ENCODE measurements at places on chromosomes 2 and 18.

- DNase-seq, result no peak
These were observed 146.0 kb downstream of the MYO1B start for GRCh38 chr2:191391171-191391570.

GRCh38 chr2:240208631-240209211 is 68.3 kb upstream of the OTOS start:
- no peak for DNase-seq

DNA sequence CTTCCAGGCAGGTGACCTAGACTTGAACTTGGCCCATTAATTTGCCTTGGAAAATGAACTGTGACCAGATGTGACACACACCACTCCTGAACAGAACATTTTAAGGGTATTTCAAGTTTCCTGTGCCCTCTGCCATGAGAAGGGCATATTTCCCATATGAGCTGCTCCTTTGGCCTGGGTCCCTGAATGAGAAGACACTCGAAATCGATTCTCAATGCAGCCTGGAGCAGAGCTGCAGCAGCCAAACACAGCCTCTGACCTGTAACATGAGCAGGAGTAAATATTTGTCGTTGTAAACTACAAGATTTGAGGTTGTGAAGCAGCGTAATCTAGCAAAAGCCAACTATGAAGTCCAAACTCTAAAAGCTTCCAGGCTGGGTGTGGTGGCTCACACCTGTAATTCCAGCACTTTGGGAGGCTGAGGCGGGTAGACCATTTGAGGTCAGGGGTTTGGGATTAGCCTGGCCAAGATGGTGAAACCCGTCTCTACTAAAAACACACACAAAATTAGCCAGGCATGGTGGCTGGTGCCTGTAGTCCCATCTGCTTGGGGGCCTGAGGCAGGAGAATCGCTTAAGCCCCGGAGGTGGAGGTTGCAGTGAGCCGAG is 30.1 kb upstream of the SOS1 start:
- DNase-seq, result no peak

DNA sequence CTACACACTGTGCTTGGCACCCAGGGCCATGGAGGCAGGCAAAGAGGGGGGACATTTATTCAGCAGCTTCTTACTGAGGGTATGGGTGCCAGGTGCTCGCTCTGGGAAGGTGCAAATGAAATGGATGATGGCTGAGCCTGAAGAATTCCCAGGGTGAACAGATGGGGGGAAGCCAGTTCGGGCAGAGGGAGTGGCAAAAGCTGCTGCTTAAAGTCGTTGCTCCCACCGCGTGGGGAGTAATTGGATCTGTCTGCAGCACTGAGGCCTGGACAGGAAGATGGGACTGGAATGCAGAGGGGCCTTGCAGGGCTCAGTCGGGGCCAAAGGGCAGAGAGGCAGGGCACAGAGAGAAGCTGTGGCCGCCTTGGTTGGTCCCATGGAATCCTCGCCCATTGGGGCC is 51.2 kb downstream of the NEDD4L start:
- no peak for DNase-seq

- no peak for DNase-seq
These were observed 33.9 kb upstream of the DARS1 start for GRCh38 chr2:136019306-136019705.

GRCh38 chr2:46438794-46439193 is 40.6 kb upstream of the TMEM247 start:
- no peak for DNase-seq

DNA sequence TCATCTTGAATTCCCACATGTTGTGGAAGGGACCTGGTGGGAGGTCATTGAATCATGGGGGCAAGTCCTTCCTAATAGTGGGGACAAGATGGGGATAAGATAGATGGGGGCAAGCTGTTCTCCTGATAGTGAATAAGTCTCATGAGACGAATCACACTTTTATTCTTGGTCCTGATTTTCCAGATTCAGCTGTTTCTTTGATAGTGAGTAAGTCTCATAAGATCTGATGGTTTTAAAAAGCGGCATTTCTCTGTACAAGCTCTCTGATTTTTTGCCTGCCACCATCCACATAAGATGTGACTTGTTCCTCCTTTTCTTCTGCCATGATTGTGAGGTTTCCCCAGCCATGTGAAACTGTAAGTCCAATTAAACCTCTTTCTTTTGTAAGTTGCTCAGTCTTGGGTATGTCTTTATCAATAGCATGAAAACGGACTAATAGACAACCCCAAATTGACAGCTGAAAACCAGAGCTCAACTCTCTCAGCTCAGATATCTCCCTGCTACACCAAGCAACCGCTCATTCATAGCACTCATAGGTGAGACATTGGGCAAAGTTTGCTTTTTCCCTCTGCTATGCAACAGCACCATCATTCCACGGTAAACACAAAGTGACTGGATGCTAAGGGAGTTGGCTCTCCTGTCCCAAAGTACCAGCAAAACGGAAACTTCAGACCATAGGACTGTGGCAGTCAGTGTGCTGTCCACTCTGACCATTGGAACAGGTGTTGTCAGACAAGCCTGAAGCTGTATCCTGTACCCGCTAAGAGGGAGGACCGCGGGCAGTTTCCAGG is 44.9 kb upstream of the TBC1D8 start:
- DNase-seq, result no peak

- no peak for DNase-seq
These were observed 27.7 kb downstream of the FHL2 start for GRCh38 chr2:105371156-105371555.

DNA sequence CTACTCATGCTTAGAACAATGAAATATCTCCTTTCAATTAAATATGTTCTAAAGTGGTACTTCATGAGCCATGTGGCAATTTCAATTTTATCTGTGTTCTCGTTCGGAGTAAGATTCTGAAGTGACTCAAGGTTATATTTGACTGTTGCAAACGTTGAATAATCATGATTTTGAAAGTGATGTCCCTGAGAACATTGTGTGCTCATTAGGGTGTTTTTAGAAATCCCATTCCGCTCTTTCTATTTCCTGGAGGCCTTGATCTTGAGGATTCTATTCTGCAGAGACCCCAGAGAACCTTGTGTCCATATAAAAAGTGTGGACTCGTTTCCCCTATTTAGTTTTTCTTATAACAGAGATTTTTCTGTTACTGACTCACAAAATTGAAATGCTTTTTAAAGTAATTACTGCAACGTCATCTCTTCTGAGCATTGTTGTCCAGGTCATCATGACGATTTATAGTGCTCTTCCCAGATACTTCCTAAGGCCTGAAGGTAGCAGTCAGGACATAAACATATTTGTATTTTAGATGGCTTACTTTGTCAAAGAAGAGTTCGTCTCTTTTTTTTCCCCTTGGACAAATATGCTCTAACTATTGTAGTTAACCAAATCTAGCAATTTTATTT is 27.2 kb downstream of the IL1R2 start:
- DNase-seq, result no peak

- no peak for DNase-seq
These were observed 1470.3 kb upstream of the ACVR2A start for GRCh38 chr2:146374505-146374904.
